ENCODE measurements at places on chromosomes 5 and 9.

DNA sequence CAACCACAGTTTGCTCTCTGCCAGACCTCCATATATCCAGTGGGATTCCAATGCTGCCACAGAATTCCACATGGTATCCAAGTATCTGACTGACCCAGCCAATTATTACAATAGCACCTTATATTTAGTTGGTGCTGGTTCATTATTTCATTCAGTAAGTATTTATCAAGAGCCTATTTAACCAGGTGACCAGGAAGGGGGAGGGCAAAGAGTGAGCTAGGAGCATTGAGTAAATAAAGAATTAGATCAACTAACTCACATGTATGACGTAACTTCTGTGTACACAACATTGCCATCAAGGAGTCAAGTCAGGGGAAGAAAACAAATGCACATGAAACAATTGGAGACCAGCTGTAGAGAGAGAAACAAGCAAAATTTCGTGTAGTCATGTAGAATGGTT, 207.1 kb upstream of the PAPPA start:
- DNase-seq = no peak

- DNase-seq = no peak
Observed at GRCh38 chr5:82526540-82526939, 248.4 kb upstream of the RPS23 start.

- no peak for DNase-seq
Observed at GRCh38 chr5:133081703-133082102, 29.9 kb downstream of the HSPA4 start.

DNA sequence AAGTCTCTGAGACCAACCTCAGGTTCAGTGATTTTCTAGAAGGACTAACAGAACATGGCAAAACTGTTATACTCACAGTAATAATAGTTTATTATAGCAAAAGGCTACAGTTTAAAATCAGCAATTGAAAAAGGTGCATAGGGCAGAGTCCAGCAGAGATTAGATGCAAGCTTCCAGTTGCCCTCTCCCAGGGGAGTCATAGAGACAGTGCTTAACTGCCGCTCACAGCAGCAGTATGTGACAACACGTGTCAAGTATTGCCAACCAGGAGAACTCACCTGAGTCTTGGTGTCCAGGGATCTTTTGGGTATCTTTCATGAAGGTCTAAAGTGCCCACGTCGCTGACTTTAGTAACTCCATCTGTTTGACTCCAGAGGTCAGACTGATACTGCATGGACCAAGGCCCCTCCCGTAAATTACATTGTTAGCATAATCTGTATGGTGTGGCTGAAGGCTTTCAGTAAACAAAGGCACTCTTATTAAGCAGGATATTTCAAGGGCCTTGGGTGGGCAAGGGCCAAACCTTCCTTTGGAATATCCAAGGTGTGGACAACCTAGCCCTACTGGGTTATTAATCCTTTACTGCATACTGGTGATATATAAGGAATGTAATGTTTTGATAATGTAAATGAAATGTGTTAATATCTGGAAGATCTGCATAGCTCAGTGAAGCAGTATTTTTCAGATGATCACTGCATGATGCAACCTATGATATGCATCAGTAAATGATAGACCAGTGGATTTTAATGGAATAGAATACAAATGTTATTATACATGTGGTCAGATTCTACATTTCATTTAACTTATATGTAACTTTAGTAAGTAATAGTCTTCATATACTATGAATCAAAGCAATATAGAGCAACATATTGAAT, 44.0 kb downstream of the RASA1 start:
- no peak for DNase-seq

DNA sequence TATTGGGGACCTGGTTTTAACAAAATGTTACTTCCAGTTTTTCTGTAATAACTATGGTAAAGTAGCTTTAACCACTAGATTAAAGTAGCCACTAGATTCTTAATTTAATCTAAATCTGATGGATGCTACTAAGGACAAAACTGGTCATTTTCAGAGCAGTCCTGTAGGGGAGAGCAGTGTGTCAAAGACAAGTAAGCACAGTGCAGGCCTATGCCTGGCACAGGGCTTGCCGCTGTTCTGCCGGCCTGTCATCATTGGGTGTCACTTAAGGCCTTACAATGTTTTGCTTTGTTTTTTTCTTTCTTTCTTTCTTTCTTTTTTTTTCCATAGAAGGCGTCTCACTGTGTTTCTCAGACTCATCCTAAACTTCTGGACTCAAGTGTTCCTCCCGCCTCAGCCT, 53.0 kb upstream of the NXNL2 start:
- no peak for DNase-seq

DNA sequence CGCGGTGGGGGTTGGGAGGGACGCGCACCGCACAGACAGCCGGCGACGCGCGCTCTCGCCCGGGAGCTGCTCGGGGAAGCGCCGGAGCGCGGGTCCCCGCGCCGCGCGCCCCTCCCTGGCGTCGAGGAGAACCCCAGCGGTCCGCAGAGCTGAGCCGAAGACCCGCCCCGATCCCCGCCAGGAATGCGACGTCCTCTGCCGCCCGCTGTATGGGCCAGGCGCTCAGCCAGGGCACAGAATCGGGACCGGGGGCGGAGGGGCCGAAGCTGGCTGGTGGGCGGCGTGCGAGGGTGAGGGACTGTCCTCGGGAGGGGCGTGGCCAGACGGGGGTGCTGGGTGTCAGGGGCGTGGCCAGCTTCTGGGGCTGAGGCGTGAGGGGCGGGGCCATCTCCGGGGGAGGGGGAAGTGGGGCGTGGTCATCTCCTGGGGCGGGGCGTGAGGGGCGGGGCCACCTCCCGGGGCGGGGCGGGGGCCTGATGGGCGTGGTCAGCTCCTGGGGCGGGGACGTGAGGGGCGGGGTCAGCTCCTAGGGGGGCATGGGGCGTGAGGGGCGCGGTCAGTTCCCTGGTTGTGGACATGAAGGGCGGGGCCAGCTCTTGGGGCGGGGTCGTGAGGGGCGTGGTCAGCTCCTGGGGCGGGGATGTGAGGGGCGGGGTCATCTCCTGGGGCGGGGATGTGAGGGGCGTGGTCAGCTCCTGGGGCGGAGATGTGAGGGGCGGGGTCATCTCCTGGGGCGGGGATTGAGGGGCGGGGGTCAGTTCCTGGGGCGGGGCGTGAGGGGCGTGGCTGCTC, 965 bp downstream of the PTGDS start:
- peak; percentile 80 for DNase-seq

GRCh38 chr5:145473042-145473642, 362.0 kb downstream of the PRELID2 start:
- DNase-seq = no peak

DNA sequence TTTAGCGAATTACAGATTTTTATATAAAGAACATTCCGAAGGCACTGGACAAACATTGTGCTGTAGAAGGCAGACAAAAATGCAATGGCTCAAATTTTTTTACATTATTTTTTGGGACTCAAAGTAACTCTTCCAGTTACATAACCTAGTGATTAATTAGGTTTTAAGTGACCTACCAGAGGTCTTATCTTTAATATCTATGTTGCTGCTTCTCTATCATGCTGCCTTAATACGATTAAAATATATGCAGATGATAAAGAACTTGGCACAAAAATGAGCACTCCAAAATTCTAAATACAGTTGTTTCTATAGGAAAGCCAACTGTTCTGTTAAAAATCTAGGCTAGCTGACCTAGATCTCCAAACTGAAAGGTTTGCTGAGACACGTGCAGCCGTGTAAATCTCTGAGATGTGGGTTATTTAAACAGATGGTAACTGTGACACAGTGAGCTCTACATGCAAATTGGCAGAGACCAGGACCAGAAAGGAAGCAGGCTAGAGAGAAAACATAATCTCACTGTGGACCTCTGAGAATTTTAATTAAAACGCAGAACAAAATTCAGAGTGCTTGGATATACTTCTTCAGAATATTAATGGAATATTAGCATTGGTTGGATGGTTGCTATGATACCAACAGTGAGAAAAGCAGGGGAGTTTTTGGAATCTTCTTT, 56.2 kb downstream of the CAMK4 start:
- no peak for DNase-seq

DNA sequence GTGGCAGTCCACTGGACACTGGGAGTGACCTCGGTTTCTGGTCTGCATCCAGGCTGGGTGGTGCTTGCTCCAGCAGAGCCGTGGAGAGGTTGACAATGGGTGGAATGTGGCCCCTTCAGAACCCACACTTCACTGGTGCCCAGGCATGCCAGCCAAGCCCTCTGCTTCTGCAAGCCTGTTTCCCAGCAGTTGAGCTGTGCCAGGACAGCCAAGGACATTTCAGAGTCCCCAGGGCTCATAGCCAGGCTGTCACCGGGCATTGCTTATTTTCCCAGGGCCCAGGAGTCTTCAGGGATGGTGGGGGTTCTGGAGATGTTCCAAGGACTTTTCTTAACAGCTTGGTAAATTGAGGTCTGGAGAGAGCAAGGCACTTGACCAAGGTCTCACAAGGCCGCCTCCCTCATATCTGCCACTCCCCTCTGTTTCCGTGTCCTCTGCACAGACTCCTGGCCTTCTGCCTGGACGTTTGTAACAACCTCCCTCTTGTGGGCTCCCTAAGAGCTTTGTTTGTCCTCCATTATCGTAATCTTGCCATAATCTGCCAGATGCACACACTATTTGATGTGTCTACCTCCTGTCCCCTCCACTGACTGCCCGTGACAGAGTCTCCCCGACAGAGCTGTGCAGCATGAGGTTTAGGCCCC, 3.8 kb upstream of the NDST1 start:
- no peak for DNase-seq

GRCh38 chr5:113319256-113320053, 115.3 kb downstream of the TSSK1B start:
- no peak for DNase-seq

DNA sequence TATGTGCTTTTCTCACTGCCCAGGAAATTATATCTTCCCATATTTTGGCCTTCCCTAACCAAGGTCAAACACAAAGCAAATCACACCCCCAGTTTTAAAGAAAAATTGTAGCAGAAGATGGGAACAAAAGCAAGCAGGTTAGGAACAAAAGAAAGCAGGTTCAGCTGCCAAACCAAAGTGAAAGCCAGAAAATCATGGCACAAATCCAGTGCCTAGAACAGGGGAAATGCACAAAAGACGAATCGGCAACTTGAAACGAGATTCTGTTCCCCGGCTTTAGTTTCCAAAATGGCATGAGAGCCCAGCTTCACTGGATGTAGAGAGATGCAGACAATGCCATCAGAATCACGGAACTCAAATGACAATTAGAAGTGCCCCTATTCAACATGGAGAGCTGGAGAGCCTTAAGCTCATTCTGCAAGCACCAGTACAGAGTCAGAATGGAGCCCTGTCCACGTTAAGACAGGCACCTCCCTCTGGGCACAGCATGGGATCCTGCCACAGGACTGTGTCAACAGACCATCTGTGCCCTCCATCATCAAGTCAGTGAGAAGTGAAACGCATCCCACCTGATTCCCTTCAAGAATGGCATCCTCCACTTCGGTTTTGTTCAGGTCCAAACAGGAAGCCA, 13.8 kb downstream of the DNAH5 start:
- no peak for DNase-seq

GRCh38 chr9:71249729-71250317, 128.4 kb upstream of the TRPM3 start:
- DNase-seq = no peak

DNA sequence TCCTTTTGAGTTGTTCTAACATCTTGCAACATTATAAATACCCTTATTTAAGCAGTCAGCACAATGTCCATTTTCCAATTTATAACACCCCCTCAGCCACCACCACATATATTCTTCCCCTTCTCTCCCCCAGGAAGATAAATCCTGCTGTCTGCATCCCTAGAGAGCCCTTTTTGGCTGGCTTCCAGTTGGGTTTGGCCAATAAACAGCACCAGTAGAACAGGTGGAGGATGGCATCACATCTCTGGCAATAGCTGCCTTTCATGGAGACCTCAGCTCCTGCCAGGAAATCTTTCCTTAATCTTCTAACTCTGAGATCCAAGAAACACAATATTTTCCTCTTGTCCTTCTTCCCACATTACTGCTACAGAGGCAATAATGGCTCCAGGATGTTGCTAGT, 53.7 kb downstream of the TRIM36 start:
- DNase-seq = no peak

- no peak for DNase-seq
Observed at GRCh38 chr5:107372723-107373450, 297.9 kb downstream of the EFNA5 start.

GRCh38 chr9:126309427-126310189, 17.0 kb upstream of the MVB12B start:
- no peak for DNase-seq

GRCh38 chr9:114925039-114925438, 5.4 kb downstream of the TNFSF8 start:
- DNase-seq = no peak

DNA sequence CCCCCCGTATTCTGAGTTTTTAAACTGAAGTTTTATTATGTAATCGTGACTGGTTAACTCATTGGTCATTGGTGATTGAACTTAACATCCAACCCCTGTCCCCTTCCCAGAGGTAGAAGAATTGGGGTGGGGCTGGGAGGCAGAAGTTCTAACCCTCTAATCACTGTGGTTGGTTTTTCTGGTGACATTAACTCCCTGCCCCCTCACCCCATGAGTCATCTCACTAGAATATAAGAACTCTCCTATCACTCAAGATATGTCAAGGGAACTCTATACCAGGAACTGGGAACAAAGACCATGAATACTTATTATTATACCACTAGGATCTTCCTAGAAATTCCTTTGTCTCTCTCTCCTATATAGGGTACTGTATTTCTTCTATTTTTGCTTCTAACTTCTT, 52.3 kb upstream of the CAVIN4 start:
- DNase-seq = no peak

GRCh38 chr5:126014676-126015075, 408.5 kb upstream of the GRAMD2B start:
- DNase-seq = no peak

GRCh38 chr9:100595391-100596199, 17.7 kb downstream of the CAVIN4 start:
- DNase-seq = no peak

DNA sequence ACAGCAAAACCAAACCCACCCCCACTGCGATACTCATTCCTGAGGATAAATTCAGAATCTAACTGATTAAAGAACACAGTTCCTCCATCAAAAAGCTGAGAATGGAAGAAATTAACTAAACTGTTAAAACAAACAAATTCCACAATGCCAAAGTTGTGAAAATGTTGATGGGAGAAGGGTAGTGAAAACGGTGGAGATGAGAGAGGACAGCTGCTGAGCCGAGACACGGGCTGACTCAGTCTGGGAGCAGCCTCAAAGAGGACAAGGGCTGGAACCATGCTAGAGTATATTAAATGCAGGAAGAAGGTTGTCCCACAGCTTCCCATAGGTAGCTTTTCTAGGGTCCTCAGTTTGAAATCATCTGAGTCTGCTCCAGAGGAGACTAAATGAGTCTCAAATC, 14.3 kb downstream of the ADAMTS12 start:
- no peak for DNase-seq

DNA sequence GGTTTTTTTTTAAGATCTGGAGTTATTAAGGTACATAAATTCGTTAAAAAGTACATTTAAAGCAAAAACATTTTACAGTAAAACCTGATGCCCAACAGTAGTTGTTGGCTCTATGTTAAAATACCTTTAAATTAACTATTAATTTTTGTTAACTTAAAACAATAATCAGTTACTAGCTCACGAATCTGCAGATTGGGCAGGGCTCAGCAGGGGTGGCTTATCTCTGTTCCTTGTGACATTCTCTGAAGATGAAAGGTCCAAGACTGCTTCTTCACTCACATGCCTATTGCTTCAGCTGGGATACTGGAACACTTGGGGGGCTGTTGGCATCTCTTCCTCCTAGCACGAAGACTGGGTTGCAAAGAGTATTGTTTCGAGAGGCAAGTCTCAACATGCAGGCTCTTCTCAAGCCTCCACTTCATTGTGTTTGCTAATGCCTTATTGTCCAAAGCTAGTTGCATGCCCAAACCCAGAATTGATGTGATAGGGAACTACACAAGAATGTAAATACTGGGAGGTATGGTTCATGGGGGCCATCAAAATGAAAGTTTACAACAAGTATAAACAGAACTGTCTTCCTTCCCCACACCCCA, 46.6 kb downstream of the MAP3K1 start:
- no peak for DNase-seq

Measured in T-helper 9 cell (primary cell).